NCI-H187 treated with DMSO at 0.1 percent for 48 hours (cell line): ENCODE measurements at places on chromosomes 16 and 17.

DNA sequence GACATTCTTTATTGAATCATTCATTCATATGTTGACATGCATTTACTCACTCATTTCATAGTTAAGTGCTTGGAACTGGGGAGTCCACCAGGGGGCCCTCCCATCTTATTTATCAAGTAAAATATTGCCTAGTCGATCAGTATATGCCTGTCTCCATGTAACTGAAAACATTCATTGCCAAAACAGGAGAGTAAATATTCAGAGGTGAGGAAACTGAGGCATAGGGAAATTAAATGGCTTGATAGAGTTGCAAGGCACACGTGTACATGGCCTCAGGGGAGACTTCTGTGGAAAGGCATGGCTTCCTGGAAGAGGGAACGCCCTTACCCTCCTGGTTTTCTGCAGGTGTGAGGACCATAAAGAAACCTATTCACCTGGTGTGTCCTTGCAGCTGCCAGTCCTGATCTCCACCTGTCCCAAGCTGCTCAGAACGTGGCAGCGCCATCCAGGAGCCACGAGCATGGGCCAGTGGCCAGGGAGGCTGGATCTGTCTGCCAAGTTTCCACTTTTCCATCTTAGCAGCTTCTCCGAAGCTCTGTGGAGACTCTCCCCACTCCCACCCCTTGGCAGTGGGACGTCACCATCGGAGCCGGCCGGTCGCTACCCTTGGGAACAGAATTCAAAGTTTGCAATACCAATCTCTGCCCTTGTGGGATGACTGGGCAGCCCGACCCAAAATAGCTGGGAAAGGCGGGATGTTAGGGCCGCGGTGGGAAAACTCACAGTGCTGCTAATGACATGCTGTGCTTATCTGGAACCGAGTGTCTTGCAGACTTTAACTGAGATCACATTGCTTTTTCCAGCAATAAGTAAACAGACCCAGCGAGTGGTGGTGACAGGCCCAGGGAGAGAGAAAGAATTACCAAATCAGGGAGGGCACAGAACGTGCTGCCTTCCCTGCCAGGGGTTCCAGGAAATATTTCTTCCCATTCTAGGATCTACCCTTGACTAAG, 4.1 kb upstream of the C1QTNF1 start:
- DNase-seq: no peak

DNA sequence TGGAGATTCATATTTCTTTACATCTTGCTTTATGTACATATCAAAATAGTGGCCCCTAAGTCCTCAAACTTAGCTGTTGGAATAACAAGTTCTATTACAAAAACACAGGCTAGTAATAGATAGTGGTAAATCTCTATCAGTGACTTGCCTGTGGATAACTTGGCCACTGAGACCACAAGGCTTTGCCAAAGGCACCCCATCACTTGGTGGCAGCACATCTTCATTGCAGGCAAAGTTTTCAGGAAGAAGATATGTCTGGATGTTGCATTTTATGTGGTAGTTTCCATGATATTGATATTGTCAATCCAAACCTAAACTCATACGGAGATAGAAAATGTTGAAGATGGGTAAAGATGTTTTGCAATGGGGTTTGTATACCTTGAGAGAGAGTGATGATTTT, 58.5 kb downstream of the KNOP1 start:
- no peak for DNase-seq

- no peak for DNase-seq
Observed at GRCh38 chr17:21389394-21389793, 13.2 kb downstream of the KCNJ12 start.

GRCh38 chr16:5633845-5634440, 536.3 kb upstream of the EEF2KMT start:
- no peak for DNase-seq

DNA sequence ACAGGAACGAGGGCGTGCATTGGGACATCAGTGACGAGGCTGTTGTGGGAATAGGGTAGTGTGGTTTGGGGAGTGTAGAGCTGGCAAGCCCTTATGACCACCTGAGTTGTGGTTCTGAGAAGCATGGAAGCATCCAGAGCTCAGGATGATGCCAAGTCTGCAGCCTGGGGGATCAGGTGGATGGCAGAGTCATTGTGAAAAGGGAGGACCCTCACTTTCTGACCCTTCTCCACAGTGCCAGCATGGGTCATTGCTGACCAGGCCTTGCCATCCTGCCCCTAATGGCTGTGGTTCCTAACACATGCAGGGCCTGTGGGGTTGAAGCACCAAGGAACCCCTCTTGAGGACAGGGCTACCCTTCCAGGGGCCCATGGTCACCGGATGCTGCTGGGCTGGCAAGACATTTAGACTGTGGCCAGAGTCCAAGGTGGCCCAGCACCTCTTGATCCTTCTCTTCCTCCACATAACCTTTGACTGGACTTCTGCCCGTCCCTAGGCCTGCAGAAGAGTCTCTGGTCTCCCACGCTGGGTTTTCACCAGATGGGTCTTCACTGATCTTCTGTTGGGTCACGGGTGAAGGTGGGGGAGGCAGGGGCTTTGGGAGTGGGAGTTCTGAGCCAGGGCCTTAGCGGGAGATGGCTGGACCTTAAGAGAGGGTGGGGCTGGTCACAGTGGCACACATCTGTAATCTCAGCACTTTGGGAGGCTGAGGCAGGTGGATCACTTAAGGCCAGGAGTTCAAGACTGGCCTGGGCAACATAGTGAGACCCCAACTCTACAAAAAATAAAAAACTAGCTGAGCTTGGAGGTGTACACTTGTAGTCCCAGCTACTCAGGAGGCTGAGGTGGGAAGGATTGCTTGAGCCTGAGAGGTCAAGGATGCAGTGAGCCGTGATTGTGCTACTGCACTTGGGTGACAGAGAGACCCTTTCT, 2.0 kb upstream of the PLA2G15 start:
- DNase-seq: no peak

GRCh38 chr16:84161801-84162200, 16.7 kb downstream of the DNAAF1 start:
- DNase-seq: no peak

DNA sequence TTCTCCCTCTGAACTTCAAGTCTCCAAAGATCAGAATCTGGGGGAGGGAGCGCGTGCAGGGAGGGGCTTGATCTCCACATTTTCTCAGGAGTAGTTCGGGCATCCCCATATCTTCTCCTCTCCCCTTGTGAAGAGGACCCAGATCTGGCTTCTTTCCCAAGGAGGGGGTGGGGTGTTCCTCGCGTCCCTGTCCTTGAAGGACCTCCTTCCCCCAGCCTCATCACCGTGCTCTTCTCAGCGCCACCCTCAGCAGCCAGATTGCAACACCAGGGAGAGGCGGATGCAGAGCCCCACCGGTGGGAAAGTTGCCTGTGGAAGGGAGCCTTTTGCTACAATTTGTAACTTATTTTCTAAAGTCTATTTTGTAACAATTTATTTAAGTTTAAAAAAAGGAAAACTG, 5.7 kb downstream of the PRSS53 start:
- DNase-seq: no peak

GRCh38 chr17:13560935-13561334, 40.8 kb downstream of the HS3ST3A1 start:
- no peak for DNase-seq

DNA sequence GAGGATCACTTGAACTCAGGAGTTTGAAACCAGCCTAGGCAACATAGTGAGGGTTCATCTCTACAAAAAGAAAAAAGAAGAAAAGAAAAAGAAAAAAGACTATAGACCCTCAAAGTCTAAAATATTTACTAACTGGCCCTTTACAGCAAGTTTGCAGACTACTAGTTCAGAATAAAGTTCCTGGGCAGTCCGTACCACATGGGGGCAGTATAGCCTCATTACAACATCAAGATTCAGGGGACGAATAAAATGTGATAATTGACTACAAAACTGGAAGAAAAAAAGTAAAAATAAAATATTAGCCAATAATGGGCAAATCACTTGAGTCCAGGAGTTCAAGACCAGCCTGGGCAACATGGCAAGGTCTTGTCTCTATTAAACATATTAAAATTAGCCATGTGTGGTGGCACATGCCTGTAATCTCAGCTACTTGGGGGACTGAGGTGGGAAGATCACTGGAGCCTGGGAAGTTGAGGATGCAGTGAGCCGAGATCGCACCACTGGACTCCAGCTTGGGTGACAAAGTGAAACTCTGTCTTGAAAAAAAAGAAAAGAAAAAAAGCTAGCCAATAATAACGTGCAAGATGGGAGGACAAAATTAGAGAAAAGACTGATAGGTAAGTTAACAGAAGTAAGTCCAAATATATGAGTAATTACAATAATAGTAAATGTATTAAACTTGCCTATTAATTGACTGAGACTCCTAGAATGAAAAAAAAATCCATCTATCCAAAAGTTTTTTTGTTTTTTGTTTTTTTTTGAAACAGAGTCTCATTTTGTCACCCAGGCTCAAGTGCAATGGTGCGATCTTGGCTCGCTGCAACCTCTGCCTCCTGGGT, 129.4 kb upstream of the SEC14L1 start:
- DNase-seq: no peak

- no peak for DNase-seq
Observed at GRCh38 chr17:3683054-3683511, 12.9 kb downstream of the P2RX5 start.

GRCh38 chr17:74389937-74390679, 22.8 kb downstream of the GPR142 start:
- DNase-seq: no peak

DNA sequence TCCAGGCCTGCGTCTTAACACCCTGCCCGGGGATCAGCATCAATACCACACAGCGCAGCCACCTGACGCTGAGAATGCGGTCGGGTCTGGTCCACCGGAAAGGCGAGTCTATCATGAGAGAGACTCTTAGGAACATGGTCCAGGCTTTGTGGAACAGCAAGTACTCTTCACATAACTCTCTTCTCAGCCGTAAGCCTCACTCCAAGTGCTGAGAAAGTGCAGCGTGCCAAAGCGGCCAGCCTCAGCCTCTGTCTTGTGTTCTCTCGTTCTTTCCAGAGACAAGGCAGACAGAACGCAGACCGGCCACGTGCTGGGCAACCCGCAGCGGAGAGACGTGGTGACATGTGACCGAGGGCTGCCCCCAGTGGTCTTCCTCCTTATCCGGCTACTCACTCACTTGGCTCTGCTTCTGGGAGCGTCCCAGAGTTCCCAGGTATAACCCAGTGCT, 34.4 kb upstream of the ENDOV start:
- DNase-seq: no peak

DNA sequence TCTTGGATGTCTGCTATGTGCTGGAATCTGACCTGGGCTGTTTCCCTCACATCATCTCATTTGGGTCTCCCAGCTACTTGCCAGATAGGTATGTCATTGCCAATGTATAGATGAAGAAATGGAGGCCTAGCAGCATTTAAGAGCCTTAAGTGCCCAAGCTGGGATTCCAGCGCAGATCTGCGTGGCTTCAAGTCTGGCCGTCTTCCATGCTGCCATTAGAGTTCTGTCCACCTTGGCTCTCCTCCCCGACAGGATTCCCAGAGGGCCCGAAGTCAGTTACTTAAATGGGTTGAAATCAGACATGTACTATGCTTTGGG, 33.0 kb upstream of the CCR7 start:
- DNase-seq: no peak

GRCh38 chr17:43808076-43808475, 24.9 kb downstream of the MPP3 start:
- no peak for DNase-seq

DNA sequence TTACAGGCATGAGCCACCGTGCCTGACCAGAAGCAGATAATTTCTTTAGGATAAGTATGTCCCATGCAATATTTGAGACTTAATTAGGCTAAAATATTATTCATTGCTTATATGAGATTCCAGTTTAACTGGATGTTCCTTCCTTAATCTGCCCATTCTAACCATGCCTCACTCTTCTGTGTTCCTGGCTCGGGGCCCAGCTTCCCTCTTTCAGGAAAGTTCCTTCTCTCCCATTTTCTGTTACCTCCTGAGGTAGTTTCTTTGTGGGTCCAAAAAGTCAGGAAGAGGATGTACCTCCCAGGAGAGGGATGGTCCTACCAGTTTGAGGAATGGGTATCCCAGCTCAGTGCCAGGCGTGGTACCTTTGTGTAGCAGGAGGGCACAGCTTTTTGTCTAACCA, 23.3 kb downstream of the UNK start:
- no peak for DNase-seq

DNA sequence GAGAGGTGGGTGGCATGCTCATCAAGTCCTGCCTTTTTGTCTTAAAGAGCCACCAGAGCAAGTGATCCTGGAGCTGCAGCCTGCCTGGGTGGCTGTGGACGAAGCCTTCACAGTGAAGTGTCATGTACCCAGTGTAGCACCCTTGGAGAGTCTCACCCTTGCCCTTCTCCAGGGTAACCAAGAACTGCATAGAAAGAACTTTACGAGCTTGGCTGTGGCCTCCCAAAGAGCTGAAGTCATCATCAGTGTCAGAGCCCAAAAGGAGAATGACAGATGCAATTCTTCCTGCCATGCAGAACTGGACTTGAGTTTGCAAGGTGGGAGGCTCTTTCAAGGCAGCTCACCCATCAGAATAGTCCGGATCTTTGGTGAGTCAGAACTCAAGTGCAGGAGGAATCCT, 14.2 kb downstream of the CSH2 start:
- DNase-seq: no peak

DNA sequence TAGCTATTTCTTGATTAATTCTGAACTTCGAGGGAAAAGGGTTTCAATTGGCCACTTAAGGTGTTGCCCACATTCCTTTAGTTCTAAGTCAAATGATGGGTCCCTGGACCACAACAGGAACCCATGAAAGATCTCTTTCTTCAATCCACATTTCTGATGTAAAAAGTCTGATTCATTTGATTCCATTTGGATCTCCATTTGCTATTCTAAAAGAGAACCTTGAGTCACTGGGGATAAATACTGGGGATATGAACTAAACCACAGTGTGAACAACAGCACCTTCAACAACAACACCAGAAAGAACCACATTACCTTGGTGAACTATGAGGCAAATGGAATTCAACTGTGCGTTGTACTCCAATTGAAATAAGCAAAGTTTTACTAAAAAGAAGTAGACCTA, 108.9 kb upstream of the IRX5 start:
- no peak for DNase-seq

GRCh38 chr16:88904676-88905365, 38.4 kb upstream of the PABPN1L start:
- no peak for DNase-seq

GRCh38 chr17:39069114-39069756, 82.2 kb downstream of the PLXDC1 start:
- DNase-seq: no peak

GRCh38 chr17:57365420-57365819, 109.1 kb downstream of the MSI2 start:
- DNase-seq: no peak

GRCh38 chr16:25868706-25869370, 177.1 kb downstream of the HS3ST4 start:
- no peak for DNase-seq

DNA sequence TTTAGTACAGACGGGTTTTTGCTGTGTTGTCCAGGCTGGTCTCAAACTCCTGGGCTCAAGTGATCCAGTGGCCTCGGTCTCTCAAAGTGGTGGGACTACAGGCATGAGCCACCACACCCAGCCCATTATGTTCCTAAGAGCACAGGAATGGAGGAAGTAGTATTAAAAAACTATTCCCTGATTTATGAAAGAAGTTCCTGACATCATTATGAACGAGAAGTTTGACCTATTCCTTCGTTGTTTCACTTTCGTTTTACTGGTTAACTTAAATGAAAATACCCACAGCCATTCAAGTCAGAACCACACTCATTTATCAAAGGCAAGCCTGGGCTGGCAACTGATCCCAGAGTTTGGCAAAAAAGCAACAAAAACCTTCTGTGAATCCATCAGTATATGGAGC, 13.5 kb upstream of the CBX4 start:
- DNase-seq: no peak
